ENCODE measurements at places on chromosomes 12 and 14. TPM values are rescaled to one million over a fixed set of nuclear protein-coding genes. Genes with fewer than 3 reads are reported as not detected.

- no peak for DNase-seq
Measured at GRCh38 chr14:101250948-101251811, 310.1 kb upstream of the DIO3 start.

GRCh38 chr12:93311827-93312226 is 65.9 kb upstream of the NUDT4 start:
- no peak for DNase-seq

- DNase-seq: no peak
Measured at GRCh38 chr12:6340745-6341416, 995 bp downstream of the TNFRSF1A start.

GRCh38 chr12:122643207-122643805 is 59.9 kb downstream of the HCAR2 start:
- no peak for DNase-seq

DNA sequence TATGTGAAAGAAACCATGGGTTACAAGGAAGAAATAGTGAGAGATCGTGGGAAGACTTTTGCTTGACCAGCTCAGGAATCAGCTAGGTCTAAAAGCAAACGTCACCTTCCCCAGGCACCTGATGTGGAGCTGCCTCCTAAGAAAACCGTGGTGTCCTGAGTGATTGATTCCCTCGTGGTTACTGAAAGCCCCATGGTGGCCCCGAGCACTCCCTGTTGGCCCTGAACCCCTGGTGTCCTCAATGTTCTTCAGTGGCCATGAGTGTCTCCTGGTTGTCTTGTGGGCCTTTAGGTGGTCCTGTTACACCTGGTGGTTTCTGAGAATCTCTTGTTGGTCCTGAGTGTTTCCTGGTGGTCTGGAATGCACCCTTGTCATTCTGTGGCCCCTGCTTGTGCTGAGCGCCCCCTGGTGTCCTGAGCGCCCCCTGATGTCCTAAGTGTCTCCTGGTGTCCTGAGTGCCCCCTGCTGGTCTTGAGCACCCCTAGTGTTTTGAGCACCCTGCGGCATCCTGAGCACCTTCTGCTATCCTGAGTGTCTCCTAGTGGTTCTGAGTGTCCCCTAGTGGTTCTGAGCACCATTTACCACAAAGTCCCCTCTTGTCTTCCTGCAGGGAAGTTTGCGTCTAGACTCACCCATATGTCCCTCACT is 518.7 kb downstream of the TMEM121 start:
- DNase-seq: no peak

GRCh38 chr14:88630565-88630964 is 67.7 kb downstream of the ZC3H14 start:
- peak; percentile 19 for DNase-seq

GRCh38 chr12:38445040-38445439 is 128.5 kb downstream of the ALG10B start:
- no peak for DNase-seq

PPP1R1A gene
- not detected for polyA plus RNA-seq

SLCO1C1 gene
- polyA plus RNA-seq: not detected

RFX4 gene
- not detected for polyA plus RNA-seq

TMEM30B gene
- polyA plus RNA-seq: 0.32 TPM
